ENCODE measurements at places on chromosomes 5 and 9.

DNA sequence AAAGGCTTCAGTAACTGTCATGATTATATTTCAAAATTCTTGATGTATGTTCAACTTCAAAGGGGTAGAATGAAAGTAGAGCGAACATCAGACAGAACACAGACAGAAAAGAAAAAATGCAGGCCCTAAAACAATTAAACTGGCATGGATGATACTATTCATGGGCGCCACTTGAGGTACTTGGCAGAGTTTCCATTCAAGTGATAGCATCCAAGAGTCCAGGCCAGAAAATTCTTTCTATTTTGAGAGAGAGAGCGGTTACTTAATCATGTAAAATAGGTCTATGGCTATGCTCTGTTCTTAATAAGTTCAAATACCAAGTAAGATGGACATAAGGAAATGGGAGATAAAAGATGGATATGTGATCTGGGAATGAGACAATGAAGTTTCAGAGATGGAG lies 21.4 kb upstream of the PRR16 start:
- H3K36me3 ChIP-seq = no peaks in the 10 kb centered on the region
- DNase-seq = no peak
- H3K27ac ChIP-seq = no peak overlapping the region

DNA sequence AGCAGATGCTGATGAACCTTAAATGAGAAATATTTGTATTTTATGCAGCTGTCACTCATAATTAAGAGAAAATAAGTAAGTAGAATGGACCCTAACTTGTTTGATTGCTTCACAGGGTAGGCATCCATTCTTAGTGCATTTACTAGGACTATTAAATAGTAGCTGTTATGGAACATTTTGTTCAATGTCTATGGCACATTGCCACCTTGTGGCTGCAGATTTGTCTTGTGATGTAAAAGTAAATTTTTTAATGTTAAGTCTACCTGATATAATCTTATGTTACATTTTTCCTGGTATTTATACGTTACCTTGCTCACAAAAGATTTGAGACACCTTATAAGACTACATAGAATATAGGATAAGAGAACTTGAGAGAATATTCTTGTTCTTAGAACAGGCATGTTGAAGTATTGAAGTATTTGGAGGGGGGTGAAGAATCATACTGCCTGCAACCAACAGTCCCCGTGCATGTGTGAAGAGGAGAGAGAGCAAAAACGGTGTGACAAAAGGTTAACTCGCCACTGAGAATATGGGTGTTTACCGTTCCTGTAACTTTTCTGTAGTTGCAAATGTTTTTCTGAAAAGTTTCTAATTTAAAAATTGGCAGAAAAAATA lies 161.1 kb downstream of the MAST4 start:
- no peak for DNase-seq
- no peak overlapping the region for H3K4me3 ChIP-seq
- no peak overlapping the region for H3K27ac ChIP-seq
- H3K27me3 ChIP-seq = peaks cover 55% of the 10 kb centered on the region
- peaks cover 2% of the 10 kb centered on the region for H3K36me3 ChIP-seq
- peaks cover 12% of the 10 kb centered on the region for H3K4me1 ChIP-seq

DNA sequence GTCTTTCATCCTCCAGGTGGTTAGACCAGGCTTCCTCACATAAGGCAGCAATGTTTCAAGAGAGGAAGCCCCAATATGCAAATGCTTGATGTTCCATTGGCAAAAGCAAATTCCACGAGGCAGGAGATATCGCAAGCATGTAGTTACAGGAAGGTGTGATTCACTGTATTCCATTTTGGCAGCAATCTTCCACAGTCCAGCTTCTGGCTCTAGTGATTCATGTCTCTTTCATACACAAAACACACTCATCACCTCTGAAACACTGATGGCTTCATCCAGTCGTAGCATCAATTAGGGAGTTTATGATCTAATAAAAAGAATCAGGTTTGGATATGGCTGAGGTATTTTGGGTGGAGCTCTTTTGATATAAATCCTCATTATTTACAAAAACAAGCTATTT lies 552.2 kb upstream of the RIOK2 start:
- no peaks in the 10 kb centered on the region for H3K4me1 ChIP-seq
- H3K36me3 ChIP-seq = no peaks in the 10 kb centered on the region
- H3K27me3 ChIP-seq = no peaks in the 10 kb centered on the region
- DNase-seq = no peak
- H3K27ac ChIP-seq = no peak overlapping the region

GRCh38 chr5:54221135-54221534 lies 89.2 kb downstream of the ARL15 start:
- H3K4me3 ChIP-seq = no peak overlapping the region
- H3K36me3 ChIP-seq = peaks cover 4% of the 10 kb centered on the region
- H3K27me3 ChIP-seq = no peaks in the 10 kb centered on the region
- DNase-seq = no peak
- H3K27ac ChIP-seq = no peak overlapping the region

GRCh38 chr5:67417839-67418238 lies 221.2 kb upstream of the CD180 start:
- peaks cover 4% of the 10 kb centered on the region for H3K27me3 ChIP-seq
- no peak for DNase-seq
- peaks cover 8% of the 10 kb centered on the region for H3K4me1 ChIP-seq
- peaks cover 2% of the 10 kb centered on the region for H3K36me3 ChIP-seq
- H3K4me3 ChIP-seq = no peak overlapping the region

DNA sequence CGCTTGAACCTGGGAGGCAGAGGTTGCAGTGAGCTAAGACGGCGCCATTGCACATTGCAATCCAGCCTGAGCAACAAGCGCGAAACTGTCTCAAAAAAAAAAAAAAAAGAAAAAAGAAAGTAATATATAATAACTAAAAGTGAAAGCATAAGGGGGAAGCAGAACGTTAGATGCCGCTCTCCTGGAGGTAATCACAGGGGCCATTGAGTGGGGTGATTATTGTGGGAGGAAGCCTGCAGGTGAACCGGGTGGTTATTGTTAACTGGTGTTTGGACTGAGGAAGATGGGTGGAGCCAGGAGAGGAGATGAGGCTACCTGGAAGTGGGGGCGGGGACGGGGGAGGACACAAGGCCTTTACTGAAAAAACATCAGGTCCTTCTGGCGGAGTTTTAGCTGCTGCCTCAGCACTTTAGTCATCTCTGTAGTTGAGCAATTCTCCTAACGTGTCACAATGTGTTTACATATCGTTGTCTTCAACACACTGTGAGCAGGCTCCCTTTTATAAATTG lies 5.3 kb upstream of the TJP2 start:
- peak overlapping the region; percentile 84 for H3K27ac ChIP-seq
- DNase-seq = peak; percentile 13
- peaks cover 6% of the 10 kb centered on the region for H3K36me3 ChIP-seq
- peaks cover 11% of the 10 kb centered on the region for H3K27me3 ChIP-seq
- H3K4me1 ChIP-seq = peaks cover 22% of the 10 kb centered on the region
- peak overlapping the region; percentile 91 for H3K4me3 ChIP-seq

GRCh38 chr9:115025721-115026120 lies 92.2 kb downstream of the TNC start:
- peaks cover 7% of the 10 kb centered on the region for H3K27me3 ChIP-seq
- no peaks in the 10 kb centered on the region for H3K36me3 ChIP-seq
- no peak for DNase-seq
- H3K4me1 ChIP-seq = peaks cover 11% of the 10 kb centered on the region

GRCh38 chr9:20997503-20998076 lies 33.9 kb downstream of the HACD4 start:
- H3K4me3 ChIP-seq = no peak overlapping the region
- DNase-seq = no peak

DNA sequence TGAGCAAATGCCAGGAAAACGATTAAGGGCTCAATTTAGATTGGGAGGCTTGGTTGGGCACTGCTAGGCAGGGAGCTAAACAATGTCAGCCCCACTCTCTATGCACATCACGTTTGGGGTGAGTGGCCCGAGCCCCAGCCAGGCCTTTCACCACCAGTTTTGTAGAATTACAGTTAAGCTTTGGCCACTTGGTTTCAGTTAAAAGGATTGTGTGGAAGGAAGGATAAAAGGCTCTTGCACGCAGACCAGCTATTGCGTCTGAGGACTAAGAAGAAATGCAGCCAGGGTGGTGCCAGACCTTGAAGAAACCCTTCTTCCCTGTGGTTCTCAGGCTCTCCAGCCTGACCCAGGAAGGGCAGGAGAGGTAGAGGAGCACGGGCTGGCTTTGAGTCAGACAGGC lies 125.3 kb upstream of the SLC44A1 start:
- no peaks in the 10 kb centered on the region for H3K27me3 ChIP-seq
- peaks cover 39% of the 10 kb centered on the region for H3K4me1 ChIP-seq
- no peak overlapping the region for H3K27ac ChIP-seq
- no peak overlapping the region for H3K4me3 ChIP-seq
- no peak for DNase-seq

- no peaks in the 10 kb centered on the region for H3K36me3 ChIP-seq
- no peak overlapping the region for H3K27ac ChIP-seq
- peaks cover 23% of the 10 kb centered on the region for H3K27me3 ChIP-seq
- DNase-seq = no peak
- H3K4me1 ChIP-seq = no peaks in the 10 kb centered on the region
These were observed 154.2 kb upstream of the TSLP start for GRCh38 chr5:110917161-110917875.
